ENCODE measurements at places on chromosomes 13 and 19.

- DNase-seq = no peak
These were observed 81.2 kb upstream of the ABCC4 start for GRCh38 chr13:95382411-95382810.

- DNase-seq = peak; percentile 8
These were observed 1718.7 kb upstream of the SLC10A2 start for GRCh38 chr13:104784891-104785290.

GRCh38 chr19:48663667-48664066 lies 9.2 kb downstream of the NTN5 start:
- no peak for DNase-seq

GRCh38 chr13:111216166-111216960 lies 101.3 kb downstream of the ARHGEF7 start:
- peak; percentile 79 for DNase-seq

- peak; percentile 64 for DNase-seq
These were observed 28.3 kb downstream of the PIP5K1C start for GRCh38 chr19:3671680-3672574.

- DNase-seq = no peak
These were observed 4.8 kb downstream of the PIAS4 start for GRCh38 chr19:4012092-4012974.

- peak; percentile 52 for DNase-seq
These were observed 44.4 kb upstream of the NPAS1 start for GRCh38 chr19:46975011-46975924.

- no peak for DNase-seq
These were observed 23.3 kb downstream of the RBM26 start for GRCh38 chr13:79382545-79383275.

DNA sequence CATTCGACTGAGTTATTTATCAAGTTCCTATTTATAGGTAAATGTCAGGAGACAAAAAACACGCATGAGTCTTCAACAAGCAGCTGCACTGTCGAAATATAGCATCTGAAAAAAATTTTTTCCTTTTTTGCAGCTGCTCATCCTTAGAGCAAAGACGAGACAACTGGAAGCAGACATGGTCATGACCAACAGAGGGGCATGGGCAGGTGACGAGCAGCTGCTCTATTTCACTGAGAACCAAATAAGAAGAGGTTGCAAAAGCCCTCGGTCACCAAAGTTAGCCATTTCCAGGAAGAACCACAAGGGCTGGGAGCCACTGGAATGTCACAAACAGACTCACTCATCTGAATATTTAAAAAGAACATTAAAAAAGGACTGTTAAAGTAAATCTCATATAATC lies 22.2 kb downstream of the SOHLH2 start:
- no peak for DNase-seq

DNA sequence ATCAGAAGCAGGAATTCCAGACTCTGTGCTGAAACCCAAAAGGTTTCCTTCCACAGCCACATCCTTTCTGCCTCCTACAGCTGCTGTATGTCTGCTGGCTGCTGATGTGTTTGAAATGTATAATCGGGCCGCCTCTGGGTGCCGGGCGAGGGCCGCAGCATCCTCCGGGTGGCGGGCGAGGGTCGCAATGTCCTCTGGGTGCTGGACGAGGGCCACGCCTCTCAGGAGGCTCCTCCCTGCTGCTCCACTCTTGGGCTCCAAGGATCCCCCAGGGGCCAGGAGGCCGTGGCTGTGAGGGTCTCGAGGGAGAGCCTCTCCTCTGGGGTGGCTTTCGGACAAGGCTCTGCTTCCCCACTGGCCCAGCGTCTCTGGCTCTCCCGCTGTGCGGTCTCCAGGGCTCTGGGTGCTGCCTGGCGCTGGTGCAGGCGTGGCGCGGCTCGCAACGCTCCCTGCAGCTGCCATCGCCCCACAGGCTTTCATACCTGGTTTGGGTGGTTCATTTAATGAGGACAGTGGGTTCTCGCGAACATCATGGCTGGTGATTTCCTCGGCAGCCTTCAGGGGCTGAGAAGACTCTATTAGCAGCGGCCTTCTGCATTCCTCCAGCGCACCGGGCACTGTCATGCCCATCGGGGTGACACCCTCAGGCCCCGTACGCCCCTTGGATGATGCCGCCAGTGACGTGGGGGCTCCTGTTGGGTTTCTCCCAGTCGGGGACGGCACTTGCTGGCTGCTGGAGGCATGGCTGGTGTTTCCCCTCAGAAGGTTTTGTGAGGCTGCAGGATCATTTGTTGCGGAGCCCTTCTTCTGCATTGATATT lies 41.8 kb upstream of the GRTP1 start:
- DNase-seq = no peak

DNA sequence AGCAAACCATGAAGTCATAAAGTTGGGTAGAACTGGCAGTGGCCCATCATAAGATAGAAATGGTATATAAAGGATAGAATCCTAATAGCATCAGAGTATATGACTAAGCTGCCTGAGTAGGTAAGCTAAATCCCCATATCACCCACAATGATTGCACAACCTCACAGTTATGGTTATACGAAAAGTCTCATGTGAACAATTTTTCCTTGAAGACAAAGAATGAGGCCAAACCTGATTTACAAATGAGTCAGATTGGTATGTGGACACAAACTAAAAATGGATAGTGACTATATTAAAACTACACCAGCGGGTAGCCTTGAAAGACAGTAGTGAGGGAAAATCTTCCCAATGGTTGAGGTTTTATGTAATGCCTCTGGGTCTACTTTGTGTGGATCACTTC lies 40.9 kb upstream of the UFM1 start:
- DNase-seq = no peak

- DNase-seq = no peak
These were observed 34.8 kb upstream of the NDFIP2 start for GRCh38 chr13:79445968-79446645.

- DNase-seq = peak; percentile 29
These were observed 6.5 kb upstream of the RLN3 start for GRCh38 chr19:14021474-14021873.

- no peak for DNase-seq
These were observed 8.5 kb downstream of the MICU2 start for GRCh38 chr13:21595546-21595822.

DNA sequence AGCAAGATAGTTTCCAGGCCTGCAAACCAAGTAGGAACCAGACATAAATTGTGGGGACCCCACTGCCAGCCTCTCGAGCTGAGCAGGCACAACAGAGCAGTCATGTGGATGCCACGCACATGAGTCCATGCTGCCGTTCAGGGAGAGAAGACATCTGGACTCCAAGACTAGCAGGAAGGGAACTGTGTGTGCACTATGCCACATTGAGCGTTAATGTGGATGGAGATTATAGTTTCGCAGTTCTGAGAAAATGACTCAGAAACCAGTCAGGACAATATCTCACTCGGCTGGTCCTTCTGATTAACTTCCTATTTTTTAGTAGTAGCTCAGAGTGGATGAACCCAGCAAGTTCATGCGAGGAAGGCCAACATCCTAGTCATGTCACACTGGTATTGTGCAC lies 124.9 kb downstream of the CRYL1 start:
- DNase-seq = no peak

- DNase-seq = no peak
These were observed 381.6 kb downstream of the KLF5 start for GRCh38 chr13:73440296-73440895.

DNA sequence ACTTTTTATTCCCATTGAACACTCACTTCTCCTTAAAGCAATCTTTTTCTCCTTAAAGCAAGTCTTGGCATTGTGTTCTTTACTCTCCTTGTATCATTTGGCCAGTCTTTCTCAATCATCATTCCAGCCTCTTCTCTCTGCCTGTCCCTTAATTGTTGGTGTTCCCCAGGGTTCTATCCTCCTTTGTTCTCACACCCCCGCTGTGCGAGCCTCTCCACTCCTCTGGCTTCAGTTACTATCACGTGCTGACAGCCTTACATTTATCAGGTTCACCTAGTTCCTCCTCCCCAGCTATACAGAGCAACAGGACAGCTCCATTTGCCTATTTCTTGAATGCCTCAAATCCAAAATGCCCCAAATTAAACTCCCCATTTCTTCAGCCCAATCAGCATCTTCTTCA lies 24.6 kb downstream of the CYSLTR2 start:
- DNase-seq = no peak

DNA sequence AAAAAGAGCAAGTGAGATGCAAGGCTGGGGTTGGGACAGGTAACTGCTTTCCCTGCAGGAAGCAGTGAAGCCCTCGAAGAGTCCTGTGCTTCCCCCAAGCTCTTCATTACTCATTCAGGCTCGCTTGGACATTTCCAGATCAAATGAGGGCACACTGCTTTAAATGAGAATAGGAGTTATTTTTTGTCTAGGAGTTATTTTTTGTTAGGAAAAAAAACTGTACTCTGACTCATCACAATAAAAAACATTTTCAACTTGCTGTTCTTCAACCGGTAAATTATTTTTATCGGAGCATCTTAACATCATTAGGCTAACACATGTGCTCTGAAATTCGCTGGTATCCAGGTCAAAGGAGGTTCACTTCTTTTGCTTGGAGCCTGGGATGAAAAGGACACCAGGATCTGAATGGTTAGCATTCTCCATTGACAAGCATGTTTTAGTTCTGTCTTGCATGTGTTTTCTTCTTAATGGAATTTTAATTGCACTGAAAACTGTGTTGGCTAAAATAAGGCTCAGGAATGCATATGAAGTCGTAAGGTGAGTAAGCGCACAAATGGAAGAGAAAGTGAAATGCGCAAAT lies 80.7 kb upstream of the STK24 start:
- DNase-seq = no peak

GRCh38 chr13:88623150-88623549 lies 952.0 kb downstream of the SLITRK5 start:
- DNase-seq = no peak

DNA sequence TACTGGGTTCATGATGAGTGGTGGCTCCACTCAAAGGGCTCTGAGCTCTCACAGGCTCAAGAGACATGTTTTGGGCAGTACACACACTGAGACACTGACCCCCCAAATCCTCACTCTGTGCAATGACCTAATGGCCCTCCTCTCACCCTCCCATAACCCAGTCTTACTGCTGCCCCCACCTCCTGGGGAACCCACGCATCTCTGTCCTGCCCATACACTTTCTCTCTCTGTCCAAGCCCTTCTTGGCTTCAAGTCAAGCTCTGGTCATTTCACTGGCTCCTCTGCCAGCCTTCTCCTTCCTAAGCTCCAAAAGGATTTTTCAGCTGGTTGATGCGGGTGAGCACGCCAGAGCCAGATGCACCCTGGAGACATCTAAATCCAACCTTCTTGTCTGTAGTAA lies 187.9 kb upstream of the TSHZ3 start:
- no peak for DNase-seq

- peak; percentile 90 for DNase-seq
These were observed 546 bp downstream of the UBXN6 start for GRCh38 chr19:4456843-4457653.

DNA sequence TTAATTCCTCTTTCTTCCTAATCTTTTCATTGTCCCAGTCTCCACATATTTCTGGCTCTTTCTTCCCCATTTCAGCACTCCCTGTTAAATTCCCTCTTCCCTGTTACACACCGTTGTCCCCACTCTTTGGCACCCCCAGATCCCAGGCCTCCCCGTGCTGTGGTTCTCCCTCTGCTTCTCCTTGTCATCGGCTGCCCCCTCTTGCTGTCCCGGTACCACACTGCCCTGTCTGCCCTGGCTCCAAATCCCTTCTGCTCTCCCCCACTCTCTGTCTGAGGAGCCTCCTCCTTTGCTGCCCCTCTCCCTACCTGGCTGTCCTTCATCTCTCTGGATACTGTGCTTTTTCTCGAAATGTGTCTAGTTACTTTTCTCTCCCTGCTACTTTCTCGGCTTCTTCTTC lies 983 bp downstream of the ZNF415 start:
- no peak for DNase-seq

- DNase-seq = no peak
These were observed 135.6 kb downstream of the TM9SF2 start for GRCh38 chr13:99636728-99637353.

- DNase-seq = no peak
These were observed 577 bp downstream of the ZNF181 start for GRCh38 chr19:34734537-34735103.

All from eye (tissue), 1 donor.